Heart left ventricle (tissue), 16 donors: ENCODE measurements at places on chromosomes 16 and 17.

GRCh38 chr17:82527898-82528297 is 8.4 kb downstream of the FOXK2 start:
- DNase-seq = peak; percentile 4

DNA sequence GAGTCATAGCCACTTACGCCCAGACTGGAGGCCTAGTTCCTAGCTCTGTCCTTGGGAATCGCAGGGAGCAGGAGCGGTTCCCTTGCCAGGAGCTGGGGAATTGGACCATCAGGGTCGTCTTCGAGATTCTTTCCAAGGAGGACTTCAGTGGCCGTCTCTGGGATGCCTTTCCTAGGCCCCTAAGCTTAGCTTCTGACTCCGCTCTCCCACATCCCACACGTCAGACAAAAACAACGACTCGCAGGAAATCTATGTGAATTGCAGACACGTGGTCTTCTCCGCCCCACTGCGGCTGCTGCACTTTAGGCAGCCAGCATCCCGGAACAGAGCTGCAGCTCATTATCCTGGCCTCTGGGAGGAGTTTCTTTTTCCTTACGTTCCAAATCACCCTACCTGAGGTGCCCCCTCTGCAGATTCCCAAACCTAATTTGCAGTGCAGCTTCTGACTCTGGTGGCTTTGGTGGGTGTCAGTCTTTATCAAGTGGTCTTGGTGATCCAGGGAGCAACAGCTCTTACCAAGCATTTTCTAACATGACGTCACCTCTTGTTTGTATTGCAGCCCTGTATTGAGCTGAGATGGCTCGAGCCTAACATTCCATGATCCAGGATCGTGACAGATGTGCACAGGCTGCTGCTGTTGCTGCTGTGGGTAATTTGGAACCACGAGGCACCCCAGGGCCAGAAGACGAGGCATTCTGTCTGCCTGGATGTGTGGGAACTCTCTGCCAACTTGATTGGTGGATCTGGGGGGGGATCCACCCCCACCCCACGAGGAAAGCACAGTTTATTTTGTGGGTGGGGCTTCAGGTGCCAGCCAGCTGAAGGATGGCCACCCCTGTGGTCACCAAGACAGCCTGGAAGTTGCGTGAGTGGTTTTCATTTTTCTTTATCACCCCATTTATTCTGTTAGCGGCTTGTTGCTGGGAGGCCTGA is 1.1 kb downstream of the KATNB1 start:
- DNase-seq = no peak

DNA sequence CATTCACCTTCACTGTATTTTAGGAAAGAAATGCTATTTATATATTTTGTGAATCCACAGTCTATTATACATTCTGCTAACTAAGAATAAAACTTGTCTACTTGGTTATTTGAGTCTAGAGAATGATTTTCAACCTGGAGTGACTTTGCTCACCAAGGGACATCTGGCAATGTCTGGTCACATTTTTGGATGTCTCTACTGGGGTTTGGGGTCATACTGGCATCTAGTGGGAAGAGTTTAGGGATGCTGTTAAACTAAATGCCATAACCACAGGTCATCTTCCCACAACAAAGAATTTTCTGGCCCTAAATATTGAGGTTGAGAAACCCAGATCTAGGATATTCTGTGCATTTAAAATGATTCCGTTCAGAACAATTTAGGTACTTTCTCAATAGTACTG is 26.0 kb downstream of the KCNJ16 start:
- no peak for DNase-seq

GRCh38 chr16:84553873-84554399 is 49.5 kb upstream of the MEAK7 start:
- no peak for DNase-seq

- DNase-seq = no peak
Observed at GRCh38 chr16:3119286-3119685, 6.9 kb downstream of the ZNF205 start.

DNA sequence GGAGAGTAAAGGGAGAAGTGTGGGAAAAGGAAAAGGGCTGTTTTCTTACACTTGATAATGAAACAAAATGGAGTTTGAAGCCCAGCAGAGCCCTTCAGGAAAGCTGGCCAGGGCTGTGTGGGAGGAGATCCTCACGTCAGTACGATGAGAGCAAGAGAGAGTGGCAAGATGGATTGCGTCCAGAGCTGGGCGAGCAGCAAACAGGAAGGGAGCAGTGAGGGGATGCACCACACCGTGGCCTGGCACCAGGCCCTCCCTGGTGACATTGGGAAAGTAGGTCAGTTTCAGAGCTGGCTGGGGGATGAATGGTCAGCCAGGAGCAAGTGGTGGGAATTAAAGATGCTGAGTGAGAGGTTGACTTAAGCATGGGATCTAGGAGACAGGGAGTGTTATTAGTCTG is 273.6 kb downstream of the GRIN2A start:
- DNase-seq = peak; percentile 18

DNA sequence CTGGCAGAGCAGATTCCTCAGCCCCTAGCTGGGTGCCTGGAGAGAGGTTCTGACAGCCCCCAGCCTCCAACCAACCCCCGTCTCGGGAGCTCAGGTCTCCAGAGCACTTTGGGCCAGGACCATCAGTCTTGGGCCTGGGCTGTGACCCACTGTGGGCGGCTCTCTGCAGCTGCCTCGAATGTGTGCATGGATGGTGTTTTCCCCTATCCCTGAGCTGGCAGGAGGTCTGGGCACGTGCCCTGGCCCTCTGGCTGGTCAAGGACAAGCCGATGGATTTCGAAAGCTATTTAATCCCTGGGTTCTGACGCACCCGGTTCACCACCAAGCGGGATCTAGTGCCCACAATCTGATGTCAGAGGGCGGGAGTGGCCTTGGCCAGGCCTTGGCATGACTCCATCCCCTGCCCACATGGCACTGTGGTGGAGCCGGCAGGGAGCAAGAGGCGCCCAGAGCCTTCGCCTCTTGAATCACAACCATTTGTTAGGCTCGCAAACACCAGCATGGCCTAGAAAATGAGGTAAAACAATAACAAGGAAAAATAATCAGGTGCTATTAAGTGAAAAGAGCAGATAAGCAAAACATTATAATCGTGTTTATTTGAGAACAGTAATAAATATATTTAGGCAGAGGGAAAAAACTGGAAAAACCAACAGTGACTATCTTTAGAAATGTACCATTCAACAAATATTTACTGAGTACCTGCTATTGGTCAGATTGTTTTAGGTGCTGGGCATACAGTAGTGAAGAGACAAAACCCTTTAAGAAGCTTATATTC is 69.3 kb upstream of the TOB1 start:
- DNase-seq = no peak

GRCh38 chr17:78539781-78540180 is 37.4 kb downstream of the DNAH17 start:
- DNase-seq = no peak

DNA sequence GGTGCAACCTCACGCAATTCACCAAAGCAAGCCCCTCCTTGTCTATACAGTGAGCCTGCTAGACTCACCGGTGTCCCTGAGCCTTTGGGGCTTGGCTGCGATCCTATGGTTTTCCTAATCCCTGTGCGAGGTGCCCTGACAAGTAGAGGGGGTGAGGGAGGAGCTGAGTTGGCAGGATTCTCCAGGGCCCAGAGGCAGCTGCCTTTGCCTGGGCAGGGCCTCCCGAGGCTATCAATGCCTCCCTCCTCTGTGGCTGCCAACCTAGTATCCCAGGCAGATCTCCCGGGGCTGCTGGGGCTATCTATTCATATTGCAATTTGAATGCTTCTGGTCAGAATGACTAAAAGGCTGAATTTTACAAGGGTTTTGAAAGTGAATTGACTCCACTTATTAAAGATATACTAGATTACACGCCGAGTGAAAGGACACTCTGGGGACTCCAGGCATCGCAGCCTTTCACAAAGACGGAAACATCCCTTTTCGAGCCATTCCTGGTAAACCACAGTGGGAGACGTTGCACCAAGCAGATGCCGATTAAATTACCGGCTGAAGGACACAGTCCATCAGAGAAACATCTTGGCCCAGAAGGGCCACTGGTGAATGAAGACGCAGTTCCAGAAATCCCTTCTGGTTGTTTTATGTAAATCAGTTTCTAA is 11.3 kb upstream of the PITPNM3 start:
- DNase-seq = no peak

GRCh38 chr17:29412780-29413565 is 22.8 kb downstream of the TAOK1 start:
- no peak for DNase-seq

DNA sequence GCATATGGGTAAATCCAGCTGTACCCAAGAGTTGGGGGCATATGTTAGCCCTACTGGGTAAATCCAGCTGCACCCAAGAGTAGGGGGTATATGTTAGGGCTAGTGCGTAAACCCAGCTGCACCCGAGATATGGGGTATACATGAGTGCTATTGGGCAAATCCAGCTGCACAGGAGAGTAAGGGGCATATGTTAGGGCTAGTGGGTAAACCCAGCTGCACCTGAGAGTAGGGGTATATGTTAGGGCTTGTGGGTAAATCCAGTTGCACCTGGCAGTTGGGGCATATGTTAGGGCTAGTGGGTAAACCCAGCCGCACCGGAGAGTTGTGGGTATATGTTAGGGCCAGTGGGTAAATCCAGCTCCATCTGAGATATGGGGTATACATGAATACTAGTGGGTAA is 80.9 kb downstream of the WWOX start:
- no peak for DNase-seq

DNA sequence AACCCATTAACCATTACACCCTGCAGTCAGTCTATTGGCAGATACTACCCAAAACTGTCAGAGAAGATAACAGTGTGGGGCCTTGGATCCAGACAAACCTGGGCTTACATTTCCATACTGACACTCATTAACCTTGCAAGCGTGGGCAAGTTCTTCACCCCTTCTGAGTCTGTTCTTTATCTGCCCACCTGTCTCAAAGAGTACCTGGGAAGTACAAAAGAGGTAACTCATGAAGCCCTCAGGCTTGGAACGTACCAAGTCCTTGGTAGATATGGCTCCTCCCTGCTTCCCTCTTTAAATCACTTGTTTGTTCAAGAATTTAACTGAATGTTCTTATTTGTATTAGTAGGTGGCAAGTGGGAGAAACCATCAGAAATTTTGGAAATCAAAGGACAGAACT is 2.5 kb upstream of the IGSF6 start:
- no peak for DNase-seq

DNA sequence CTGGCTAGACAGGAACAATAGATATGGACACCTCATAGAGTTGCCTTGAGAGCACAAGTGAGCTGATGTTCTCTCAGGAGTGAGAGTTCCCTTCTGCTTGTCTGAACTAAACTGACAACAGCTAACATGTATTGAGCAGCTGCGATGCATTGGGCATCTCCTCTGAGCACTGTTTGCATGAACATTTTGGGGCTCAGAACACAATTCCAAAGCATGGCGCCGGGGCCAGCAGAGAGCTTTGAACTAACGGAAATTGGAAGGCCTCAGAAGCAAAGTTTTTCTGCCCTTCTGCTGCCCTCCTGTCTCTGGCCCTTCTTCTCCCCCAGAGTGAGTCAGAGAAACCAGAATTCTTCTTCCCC is 38.1 kb downstream of the TRPV2 start:
- DNase-seq = no peak

GRCh38 chr16:54356391-54356790 is 69.8 kb upstream of the IRX3 start:
- no peak for DNase-seq

- DNase-seq = no peak
Observed at GRCh38 chr17:51572115-51572514, 311.8 kb downstream of the UTP18 start.

GRCh38 chr16:74811911-74812310 is 37.3 kb upstream of the FA2H start:
- no peak for DNase-seq

- peak; percentile 92 for DNase-seq
Observed at GRCh38 chr16:54930005-54930868, at the start of gene IRX5. TSS of gene IRX5 (plus strand) at chr16:54930865. CDS start at chr16:54931199, 334 bp downstream.

GRCh38 chr17:27946513-27946912 is 53.3 kb upstream of the LYRM9 start:
- no peak for DNase-seq

GRCh38 chr17:79617740-79618382 is 7.0 kb upstream of the RBFOX3 start:
- DNase-seq = peak; percentile 12

DNA sequence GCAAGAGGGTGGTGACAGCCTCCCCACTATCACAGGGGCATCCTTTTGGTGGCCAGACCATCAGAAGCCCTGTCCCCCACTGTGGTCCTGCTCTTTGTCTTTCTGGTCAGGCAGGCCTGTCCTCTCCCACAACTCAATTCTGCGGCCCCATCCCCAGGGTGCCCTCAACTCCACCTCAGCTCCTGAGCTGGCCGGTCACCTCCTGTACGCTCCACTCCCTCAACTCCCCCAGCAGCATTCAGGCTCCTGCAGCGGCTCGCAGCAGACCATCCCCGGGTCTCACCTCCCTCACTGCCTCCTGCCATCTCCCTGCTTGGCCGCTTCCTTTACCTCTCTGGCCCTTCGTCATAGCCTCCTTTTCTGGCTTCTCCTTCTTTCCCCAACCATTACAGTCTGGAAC is 43.4 kb upstream of the MTSS2 start:
- DNase-seq = no peak

DNA sequence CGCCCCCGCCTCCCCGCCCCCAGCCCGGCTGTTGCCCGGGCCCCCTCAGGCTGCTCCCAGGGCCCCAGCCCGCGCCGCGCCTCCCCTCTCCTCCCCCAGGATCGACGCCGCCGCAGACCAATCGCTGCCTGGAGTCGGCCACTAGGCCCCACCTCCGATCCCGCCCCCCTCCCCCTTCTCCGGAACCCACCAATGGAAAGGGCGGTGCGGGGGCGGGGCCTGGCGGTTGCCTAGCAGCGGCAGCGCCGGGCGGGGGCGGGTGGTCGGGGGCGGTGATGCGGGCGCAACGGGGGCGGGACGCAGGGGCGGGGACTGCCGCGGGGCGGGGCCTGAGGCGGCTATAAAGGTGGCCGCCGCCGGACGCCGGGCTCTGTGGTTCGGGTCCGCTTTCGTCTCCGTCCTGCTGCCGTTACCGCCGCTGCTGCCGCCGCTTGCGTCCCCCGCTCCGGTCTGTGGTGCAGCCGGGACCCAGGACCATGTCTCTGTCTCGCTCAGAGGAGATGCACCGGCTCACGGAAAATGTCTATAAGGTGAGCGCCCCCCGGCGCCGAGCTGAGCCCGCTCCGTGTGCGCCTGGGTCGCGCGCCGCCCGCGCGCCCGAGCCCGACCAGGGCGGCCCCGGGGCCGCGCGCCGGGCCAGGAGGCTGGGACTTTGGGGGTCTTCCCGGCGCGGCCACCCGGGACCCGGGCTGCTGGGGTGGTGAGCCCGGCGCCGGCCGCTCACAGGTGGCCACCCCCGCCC is at the start of gene BAIAP2:
Gene BAIAP2, plus strand, starts transcription at position 373 of the 742 bp plus-strand sequence. Its CDS starts 104 bp downstream, at position 477.
- DNase-seq = peak; percentile 96

DNA sequence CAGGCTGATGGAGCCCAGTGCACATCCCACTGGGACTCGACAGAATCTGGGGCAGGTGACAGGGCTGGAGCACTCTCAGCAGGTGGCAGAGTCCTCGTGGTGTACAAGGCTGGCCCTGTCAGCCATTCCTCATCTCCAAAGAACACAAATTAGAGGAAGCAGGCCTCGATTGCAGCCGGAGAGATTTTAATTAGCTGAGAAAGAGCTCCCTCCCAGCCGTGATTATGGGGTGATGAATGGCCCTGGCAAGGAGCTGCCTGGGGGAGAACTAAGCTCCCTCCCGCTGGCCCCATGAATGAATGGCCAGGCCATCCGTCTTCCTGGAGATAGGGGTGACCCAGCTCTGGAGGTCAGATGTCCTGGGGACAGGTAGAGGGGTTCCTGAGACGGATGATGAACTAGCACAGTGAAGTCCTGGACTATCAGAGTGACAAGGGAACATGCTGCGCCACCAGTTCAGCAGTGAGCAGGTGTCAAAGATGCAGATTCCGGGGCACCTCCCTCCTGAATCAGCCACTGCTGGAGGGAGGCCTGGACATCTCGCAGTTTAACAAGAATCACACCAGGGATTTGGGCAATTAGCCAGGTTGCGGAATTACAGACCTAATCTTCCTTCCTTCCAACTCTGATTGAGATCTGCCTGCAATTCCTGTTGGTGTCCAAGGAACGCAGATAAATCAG is 35.5 kb downstream of the PIMREG start:
- no peak for DNase-seq
